ENCODE measurements at places on chromosomes 12 and 14. TPM values are rescaled to one million over a fixed set of nuclear protein-coding genes. Genes with fewer than 3 reads are reported as not detected.

IQSEC3 gene
- 3.0 TPM for total RNA-seq

HOXC6 gene
- total RNA-seq, result 17.1 TPM

PTPN6 gene
- total RNA-seq, result 42.3 TPM

CDKL1 gene
- 9.7 TPM for total RNA-seq

DNA sequence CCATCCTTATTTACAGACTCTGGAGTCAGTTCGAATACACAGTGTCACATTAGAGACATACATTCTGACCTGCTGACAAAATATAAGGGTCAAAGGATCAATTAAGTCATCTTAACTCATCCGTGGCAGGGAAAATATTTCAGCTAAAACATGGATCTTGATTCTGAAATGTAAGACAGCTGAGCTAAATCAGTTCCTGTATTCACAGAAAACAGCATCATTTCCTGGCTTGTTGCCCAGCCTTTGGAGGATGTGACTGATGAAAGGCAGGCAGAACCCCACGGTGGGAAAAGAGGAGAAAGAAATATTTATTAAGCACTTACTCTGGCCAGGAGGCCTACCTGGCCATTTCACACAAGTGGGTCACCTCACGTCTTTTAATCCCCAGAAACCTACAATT, 101.9 kb downstream of the GAS2L3 start:
- no peaks in the 10 kb centered on the region for H3K27me3 ChIP-seq
- no peaks in the 10 kb centered on the region for H3K4me1 ChIP-seq
- no peaks in the 10 kb centered on the region for H3K36me3 ChIP-seq
- H3K27ac ChIP-seq, result no peak overlapping the region
- H3K4me3 ChIP-seq, result no peak overlapping the region

DNA sequence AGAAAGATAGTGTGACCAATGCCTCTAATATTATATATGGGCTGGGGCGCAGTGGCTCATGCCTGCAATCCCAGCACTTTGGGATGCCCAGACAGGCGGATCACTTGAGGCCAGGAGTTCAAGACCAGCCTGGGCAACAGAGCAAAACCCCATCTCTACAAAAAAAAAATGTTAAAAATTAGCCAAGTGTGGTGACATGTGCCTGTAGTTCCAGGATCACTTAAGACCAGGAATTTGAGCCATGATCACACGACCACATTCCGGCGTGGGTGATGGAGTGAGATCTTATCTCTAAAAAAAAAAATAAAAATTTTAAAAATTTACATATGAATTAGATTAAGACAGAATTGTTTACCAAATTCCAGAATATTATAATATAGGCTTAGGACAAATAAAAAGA, 12.0 kb downstream of the TM7SF3 start:
- H3K4me1 ChIP-seq, result no peaks in the 10 kb centered on the region
- no peak for DNase-seq
- H3K27ac ChIP-seq, result no peak overlapping the region
- H3K4me3 ChIP-seq, result no peak overlapping the region
- H3K27me3 ChIP-seq, result no peaks in the 10 kb centered on the region

GRCh38 chr12:48956279-48957140, 777 bp downstream of the ARF3 start:
- no peak overlapping the region for H3K27ac ChIP-seq
- no peaks in the 10 kb centered on the region for H3K4me1 ChIP-seq
- no peaks in the 10 kb centered on the region for H3K36me3 ChIP-seq
- H3K27me3 ChIP-seq, result no peaks in the 10 kb centered on the region

GRCh38 chr12:15720295-15720694, 68.9 kb downstream of the EPS8 start:
- no peak overlapping the region for H3K27ac ChIP-seq
- no peaks in the 10 kb centered on the region for H3K36me3 ChIP-seq
- no peaks in the 10 kb centered on the region for H3K4me1 ChIP-seq
- H3K4me3 ChIP-seq, result no peak overlapping the region
- no peaks in the 10 kb centered on the region for H3K27me3 ChIP-seq

GRCh38 chr14:102568115-102568614, 24.3 kb upstream of the RCOR1 start:
- H3K27ac ChIP-seq, result no peak overlapping the region
- no peak for DNase-seq
- no peak overlapping the region for H3K4me3 ChIP-seq
- no peaks in the 10 kb centered on the region for H3K4me1 ChIP-seq

DNA sequence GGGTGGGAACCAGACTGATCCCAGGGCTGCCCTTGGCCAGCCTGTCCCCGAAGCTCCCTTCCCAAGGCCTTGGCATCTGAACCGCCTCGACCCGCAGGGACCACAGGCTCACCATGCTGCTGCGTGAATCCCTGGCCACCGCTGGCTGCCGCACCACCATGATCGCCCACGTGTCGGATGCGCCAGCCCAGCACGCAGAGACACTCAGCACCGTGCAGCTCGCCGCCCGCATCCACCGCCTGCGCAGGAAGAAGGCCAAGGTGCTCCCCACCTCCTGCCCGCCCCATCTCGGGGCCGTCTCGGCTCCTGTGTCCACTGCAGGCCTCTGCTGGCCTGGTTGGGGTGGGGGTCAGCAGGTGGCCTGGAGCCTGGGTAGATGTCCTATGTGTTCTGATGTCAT, 35.7 kb downstream of the KIF26A start:
- H3K4me1 ChIP-seq, result no peaks in the 10 kb centered on the region
- no peaks in the 10 kb centered on the region for H3K27me3 ChIP-seq
- no peaks in the 10 kb centered on the region for H3K36me3 ChIP-seq

- DNase-seq, result no peak
- no peak overlapping the region for H3K4me3 ChIP-seq
- no peaks in the 10 kb centered on the region for H3K4me1 ChIP-seq
- H3K36me3 ChIP-seq, result no peaks in the 10 kb centered on the region
- no peaks in the 10 kb centered on the region for H3K27me3 ChIP-seq
Measured at GRCh38 chr12:95368931-95369330, 105.0 kb upstream of the METAP2 start.

DNA sequence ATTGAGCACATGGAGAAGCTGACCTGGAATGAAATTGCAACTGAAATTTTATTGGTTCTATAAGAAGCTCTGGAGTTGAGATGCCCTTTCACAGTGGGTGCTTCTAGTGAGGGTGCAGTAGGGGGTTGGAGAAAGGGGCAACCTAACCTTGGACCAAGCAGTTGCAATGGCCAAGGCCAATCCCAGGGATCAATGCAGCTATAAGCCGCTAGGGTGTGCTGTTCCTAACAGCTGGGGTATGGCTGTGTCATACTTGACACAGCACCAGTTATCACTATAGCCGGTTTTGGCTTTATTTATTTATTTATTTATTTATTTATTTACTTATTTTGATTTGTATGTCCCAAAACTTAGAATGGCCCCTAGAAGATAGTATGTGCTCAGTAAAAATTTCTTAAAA, 505.9 kb downstream of the FLRT2 start:
- no peak overlapping the region for H3K4me3 ChIP-seq
- H3K36me3 ChIP-seq, result no peaks in the 10 kb centered on the region
- H3K27me3 ChIP-seq, result no peaks in the 10 kb centered on the region
- H3K27ac ChIP-seq, result no peak overlapping the region
- no peaks in the 10 kb centered on the region for H3K4me1 ChIP-seq

DNA sequence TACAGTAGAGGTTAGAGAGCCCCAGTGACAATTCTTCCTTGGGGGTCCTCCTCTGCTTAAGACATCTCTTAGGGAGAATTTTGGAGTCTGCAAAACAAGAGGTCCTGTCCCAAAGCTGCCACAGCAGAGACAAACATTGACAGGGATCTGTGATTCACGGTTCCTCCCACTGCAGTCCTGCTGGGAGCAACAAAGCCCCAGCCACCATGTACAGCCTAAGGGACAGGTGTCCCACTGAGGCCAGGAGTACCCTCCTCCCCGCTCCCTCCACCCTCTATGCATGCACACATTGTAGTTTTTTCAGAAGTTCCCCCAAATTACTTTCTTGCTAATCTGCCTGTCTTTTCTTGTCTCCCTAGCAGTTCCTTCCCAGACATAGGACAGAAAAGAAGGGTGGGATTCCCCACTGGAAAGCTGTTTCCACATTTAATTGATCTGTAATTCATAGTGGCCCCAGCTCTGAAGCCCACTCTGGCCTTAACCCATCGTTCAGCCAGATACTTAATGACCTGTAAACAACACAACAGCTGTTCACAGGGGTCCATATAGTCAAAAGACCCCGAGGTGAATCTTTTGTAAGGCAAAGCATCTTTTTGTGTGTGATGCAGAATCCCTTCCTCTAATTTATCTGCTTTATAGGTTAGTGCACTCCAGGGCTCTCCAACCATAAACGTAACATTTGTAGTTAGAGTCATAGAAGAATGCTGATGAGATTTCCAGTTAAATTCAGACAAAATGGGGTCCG, 13.9 kb upstream of the PRICKLE1 start:
- no peak overlapping the region for H3K27ac ChIP-seq
- H3K4me3 ChIP-seq, result no peak overlapping the region
- no peak for DNase-seq

DNA sequence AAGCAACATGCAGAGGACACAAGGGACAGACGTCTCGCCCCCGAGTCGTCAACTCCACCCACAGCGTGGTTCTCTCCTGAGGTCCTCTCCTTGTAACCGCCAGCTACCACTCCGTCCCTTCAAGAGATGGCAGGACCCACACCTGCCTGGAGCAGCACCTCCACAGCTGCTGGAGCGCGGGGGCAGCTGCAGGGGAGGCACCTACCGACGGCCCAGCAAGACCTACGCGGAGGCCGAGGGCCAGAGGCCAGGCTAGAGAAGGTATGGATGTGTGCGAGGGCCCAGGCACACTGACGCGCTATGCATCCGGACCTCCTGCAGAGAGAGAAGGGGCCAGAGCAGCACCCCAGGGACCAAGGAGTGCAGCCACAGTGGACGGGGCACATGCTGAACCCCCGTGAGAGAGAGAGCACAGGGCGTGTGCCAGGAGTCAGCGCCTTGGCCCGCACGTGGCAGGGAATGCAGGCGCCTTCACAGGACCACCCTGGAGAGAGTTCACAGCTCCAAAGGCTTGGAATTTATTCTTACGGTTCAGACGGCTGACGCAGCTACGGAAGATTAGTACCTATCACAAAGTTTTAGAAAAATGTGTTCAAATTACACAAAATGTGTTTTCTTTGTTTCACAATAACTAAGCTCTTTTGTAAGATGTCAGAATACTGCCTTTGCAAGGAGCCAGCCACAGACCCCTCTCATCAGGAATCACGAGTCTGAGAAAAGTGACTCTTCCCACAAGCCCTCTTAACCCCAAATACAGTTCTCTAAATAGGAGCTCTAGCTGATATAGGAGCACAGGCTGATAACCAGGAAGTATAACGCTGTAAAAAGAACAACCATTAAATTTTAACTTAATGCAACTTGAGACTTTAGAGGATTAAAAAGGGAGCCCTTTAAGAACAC, 36.8 kb downstream of the CDC42BPB start:
- no peak overlapping the region for H3K27ac ChIP-seq
- peak; percentile 49 for DNase-seq
- H3K4me3 ChIP-seq, result no peak overlapping the region
- no peaks in the 10 kb centered on the region for H3K27me3 ChIP-seq
- no peaks in the 10 kb centered on the region for H3K36me3 ChIP-seq

DNA sequence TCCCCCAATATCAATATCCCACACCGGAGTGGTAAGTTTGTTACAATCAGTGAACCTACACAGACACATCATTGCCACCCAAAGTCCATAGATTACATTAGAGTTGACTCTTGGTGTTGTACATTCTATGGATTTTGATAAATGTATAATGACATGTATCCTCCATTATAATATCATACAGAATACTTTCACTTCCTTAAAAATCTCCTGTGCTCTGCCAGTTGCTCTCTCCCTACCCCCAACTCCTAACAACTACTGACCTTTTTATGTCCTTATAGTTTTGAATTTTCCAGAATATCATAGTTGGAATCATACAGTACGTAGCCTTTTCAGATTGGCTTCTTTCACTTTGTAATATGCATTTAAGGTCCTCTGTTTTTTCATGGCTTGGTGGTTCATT, 48.4 kb downstream of the SLC4A8 start:
- no peak for DNase-seq
- no peaks in the 10 kb centered on the region for H3K27me3 ChIP-seq
- peaks cover 2% of the 10 kb centered on the region for H3K36me3 ChIP-seq
- H3K4me3 ChIP-seq, result no peak overlapping the region

DNA sequence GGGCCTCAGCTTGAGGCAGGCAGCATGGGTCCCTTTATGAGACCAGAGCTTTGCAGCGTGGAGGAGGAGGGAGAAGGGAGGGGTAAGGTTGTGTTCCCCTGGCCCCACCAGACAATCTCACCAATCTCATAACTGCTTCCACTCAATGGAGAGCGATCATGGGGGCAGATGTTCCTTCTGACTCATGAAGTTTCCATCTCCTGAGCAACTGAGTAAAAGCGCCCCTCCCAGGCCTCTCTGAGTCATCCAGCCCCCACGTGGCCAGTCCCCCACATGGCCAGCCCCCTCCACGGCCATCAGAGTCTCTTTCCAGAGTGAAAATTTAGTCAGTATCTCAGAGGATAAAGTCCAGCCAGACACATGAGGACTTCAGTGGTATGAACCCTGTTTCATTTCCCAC, 39.2 kb upstream of the PLXNC1 start:
- no peaks in the 10 kb centered on the region for H3K27me3 ChIP-seq
- no peak overlapping the region for H3K27ac ChIP-seq
- H3K4me1 ChIP-seq, result no peaks in the 10 kb centered on the region
- DNase-seq, result no peak
- H3K4me3 ChIP-seq, result no peak overlapping the region

DNA sequence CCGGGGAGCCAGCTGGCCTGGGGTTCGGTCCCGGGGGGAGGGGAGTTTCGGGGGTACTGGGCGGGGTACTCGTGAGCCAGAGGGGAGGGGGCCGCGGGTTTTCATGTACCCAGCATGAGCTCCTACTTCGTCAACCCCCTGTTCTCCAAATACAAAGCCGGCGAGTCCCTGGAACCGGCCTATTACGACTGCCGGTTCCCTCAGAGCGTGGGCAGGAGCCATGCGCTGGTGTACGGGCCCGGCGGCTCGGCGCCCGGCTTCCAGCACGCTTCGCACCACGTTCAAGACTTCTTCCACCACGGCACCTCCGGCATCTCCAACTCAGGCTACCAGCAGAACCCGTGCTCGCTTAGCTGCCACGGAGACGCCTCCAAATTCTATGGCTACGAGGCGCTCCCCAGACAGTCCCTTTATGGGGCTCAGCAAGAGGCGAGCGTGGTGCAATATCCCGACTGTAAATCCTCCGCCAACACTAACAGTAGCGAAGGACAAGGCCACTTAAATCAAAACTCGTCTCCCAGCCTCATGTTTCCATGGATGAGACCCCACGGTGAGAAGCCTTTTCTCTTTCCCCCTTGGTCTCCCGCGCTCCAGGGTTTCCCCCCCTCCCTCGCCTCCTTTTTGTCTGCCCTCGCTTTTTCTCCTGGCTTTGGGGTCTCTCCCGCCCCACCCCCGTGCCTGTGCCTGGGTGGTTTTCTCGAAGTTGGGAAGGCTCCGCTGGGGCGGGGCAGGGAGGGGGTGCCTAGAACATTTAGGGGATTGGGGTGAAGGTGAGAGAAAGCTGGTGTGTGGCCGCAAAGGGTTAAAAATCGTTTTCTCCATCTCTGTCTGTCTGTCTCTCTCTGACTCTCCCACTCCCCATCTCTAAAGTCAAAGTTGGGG, 627 bp downstream of the HOXC8 start:
- H3K27ac ChIP-seq, result no peak overlapping the region
- no peaks in the 10 kb centered on the region for H3K36me3 ChIP-seq
- H3K4me1 ChIP-seq, result no peaks in the 10 kb centered on the region
- H3K4me3 ChIP-seq, result peak overlapping the region; percentile 3
- DNase-seq, result peak; percentile 85

Data from aorta (tissue), 5 donors.